ENCODE measurements at places on chromosomes 4 and X. TPM values are rescaled to one million over a fixed set of nuclear protein-coding genes. Genes with fewer than 3 reads are reported as not detected.

GRCh38 chrX:23901060-23901459 is 6.7 kb downstream of the APOO start:
- DNase-seq: no peak

- no peak for DNase-seq
Measured at GRCh38 chrX:109187473-109188168, 294.3 kb downstream of the GUCY2F start.

- DNase-seq: no peak
Measured at GRCh38 chrX:87895421-87895820, 377.8 kb downstream of the KLHL4 start.

- DNase-seq: no peak
Measured at GRCh38 chrX:7412840-7413239, 264.9 kb upstream of the PUDP start.

GRCh38 chr4:48025005-48025404 is 8.4 kb downstream of the NIPAL1 start:
- DNase-seq: no peak

GRCh38 chr4:89294573-89295269 is 12.9 kb downstream of the GPRIN3 start:
- DNase-seq: no peak

DNA sequence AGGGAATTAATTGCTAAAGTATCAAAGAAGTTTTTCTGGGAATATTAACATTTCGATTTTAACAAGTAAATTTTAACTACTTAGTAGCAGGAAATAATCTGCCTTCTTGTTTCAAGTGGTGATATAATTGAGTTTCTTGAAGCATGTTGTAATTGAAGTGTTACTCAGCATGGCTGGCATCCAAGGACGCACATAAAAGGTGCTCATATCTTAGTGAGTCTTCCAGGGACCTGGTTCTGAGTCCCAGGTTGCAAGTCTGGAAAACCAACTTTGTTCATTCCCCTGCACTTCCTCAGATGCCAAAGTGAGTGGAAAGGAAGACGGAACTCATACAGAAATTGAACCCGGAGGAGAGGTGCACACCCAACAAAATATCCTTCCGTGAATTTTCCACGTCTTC is 399.6 kb downstream of the NLGN4X start:
- DNase-seq: no peak

DNA sequence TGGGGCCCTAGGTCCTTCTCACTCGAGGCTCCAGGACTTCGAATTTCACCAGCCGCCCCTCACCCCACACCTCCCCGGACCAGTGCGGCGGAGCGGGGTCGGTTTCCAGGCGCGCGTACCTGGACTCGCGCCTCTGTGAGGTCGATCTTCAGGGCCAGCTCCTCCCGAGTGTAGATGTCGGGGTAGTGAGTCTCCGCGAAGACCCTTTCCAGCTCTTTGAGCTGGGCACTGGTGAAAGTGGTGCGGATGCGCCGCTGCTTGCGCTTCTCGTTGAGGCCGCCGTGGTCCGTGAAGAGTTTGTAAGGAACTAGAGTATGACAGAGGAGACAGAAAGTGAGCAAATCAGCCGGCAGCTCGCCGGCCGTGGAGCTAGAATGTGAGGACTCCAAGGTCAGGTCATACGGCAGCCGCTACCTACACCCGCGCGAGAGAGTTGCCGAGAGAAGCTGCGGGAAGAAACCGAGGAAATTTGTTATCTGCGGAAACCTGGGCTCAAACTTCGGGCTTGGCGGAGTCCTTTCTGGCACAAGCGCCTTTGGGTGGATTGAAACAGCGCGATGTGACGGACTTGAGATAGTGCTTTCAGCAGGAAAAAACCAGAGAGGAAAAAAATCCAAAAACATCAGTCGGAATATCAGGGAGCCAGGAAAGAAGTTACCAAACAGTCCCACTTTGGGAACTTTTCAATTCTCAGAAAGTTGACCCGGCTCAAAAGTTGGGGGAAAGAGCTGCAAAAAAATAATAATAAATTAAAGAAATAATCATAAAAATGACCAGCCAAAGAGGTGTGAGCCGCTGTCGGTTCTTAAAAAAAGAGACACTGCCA is 1.1 kb downstream of the PHOX2B start:
- no peak for DNase-seq

DNA sequence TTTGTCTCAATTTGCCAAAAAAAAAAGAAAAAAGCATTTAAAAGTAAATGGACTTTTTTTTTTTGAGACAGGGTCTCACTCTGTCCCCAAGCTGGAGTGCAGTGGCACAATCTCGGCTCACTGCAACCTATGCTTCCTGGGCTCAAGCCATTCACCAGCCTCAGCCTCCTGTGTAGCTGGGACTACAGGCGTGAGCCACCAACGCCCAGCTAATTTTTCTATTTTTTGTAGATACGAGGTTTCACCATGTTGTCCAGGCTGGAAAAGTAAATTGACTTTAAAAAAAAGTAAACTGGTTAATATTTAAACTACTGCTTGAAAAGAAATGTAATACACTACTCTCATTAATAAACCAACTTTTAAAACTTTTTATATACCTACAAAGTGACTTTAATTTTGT is 5.9 kb downstream of the AIFM1 start:
- no peak for DNase-seq

DNA sequence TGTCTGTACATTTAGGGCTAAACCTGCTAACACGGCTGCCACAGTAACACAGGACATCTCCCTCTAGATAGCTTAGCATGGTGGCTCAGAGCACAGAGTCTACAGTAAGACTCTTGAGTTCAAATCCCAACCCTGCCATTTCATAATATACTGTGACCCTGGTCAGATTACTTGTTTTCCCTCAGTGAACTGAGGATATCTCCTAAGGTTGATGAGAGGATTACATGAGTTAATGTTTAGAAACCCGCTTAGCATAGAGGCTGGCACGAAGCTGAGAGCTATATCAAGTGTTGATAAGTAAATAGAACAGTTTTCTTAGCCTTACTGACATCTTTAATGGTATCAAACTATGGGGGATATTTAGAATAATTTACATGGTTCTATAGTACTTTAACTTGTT is 37.2 kb downstream of the CASP3 start:
- DNase-seq: no peak

DNA sequence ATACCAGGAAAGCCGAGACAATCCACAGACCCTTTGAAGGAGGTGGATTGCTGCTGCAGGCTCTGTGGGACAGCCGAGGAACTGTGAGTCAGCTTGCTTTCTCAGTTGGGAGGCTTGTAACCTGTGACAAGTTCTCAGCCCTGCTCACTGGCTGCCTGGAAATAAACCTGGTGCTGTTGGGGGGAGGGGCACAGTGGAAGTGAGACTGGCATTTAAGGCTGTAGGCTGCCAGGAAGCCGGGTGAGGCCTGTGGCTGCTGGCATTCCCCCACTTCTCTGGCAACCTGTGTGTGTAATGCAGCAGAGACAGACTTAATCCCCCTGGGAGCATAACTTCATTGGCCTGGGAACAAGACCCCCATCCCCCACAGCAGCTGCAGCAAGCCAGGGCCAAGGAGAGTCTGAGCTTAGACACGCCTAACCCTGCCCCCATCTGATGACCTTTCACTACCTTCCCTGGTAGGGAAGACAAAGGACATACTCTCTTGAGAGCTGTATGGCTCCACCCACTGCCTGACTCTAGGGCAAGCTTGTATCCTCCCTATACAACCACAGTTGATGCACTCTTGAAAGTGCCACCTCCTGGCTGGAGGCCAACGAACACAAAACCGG is 64.1 kb downstream of the ALPK1 start:
- DNase-seq: no peak

- DNase-seq: no peak
Measured at GRCh38 chr4:1458581-1458980, 52.3 kb upstream of the NKX1-1 start.

DNA sequence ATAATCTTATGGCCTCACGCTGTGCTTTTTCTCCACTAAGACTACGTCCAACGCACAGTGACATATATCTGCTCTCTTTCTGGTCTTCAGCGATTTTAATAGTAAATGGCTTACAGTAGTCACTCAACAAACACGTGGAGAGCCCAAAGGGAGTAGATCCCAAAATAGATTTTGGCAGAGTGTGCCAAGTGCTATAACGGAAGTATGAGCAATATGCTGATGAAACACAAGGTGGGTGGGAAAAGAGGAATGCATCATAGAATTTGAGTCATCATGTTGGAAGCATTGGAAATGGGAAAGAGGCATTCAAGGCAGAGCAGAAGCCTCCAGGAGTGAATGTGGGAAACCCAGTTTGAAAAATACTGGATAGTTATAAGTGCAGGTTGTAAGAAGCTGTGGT is 129.1 kb upstream of the LDB2 start:
- DNase-seq: no peak

DNA sequence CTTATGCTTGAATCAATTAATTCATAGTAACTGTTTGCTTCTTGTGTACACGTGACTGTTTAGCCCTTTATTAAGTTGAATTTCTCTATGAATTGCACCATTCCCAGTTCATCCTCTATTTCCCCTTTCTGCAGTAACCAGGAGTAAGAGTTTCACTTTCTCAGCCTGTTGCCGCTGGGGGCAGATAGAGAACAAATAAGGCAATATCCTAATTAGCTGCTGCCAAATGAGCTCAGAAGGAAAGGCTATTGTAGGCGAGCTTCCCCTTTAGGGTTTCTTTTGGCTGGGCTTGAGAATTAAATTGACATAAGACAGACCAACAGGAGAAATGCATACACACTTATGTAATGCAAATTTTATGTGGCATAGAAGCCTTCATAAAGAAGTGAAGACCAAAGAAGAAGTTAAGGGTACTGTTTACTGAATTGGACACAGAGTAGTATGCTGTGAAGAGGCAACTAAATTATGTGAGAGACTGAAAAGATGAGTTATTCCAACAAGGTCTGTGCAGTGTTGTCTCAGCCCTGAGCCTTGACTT is 1594.7 kb downstream of the TECRL start:
- no peak for DNase-seq

DNA sequence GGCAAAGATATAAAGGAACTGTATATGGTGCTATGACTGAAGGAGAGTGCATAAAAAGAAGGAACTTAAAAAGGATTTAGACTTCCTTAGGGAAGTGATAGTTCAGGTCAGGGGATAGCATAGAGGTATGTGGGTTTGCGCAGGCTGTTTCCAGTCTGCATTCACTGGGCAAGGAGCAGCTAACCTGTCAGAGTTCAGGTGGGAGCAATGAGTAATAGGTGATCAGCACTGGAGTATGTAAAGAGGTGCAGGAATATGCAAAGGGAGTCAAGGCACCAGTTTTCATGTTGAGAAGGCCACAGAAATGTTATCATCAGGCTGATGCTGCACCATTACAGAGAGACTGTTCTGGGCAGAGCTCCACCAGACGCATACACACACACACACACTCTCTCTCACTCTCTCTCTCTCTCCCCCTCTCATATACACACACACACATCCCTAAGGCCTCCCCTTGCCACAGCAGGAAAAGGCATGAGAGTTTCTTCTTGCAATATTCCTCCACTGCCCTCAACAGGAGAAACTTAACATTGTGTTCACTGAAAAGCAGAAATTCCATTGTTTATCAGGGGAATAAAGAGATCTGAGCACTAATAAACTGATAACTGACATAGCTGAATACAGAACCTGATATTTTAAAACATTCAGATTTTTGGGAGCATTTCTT is 256.4 kb upstream of the GRID2 start:
- DNase-seq: no peak

GRCh38 chrX:1661048-1661921 is 46.4 kb downstream of the ASMT start:
- DNase-seq: peak; percentile 96

DNA sequence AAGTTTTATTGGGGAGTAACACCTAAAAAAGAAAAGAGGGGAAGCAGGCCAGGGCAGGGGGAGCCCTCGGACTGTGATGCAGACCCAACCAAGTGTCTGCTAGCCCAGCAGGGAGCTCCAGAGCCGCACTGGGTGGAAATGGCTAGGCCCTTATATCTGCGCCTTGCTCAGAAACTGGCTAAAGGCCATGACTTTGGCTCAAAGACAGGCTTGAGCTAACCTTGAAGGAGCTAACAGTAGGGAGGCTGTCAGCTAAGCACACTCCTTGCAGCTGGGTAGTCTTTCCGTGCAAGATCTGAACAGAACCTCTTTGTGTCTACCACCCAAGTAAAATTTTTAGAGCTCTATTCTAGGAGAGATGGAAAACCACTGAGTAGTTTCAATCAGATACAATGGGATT is 43.0 kb downstream of the SEPSECS start:
- DNase-seq: no peak

DNA sequence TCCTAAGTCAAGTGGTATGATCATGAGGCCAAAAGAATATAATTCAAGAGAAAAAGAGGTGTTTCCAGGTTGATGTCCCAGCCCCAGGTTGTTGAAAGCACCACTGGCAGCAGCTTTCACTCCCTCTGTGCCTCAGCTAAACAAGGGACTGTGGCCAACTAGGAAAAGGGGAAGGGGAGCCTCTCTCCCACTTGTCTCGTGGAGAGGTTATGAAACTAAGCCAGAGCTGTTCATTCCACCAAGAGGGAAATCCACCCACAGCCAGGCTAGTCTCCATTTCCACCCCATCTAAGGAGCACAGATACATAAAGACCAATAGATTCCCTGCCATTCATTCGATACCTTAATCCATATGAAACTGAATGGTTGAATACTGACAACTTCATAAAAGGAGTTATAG is 8.1 kb downstream of the ANXA5 start:
- DNase-seq: no peak

GRCh38 chr4:187075514-187075913 is 351.9 kb upstream of the FAT1 start:
- no peak for DNase-seq

GRCh38 chr4:88037447-88037846 is 30.0 kb downstream of the PKD2 start:
- no peak for DNase-seq

- no peak for DNase-seq
Measured at GRCh38 chr4:13097971-13098370, 386.2 kb downstream of the RAB28 start.

GRCh38 chr4:154485127-154485773 is 6.3 kb downstream of the DCHS2 start:
- DNase-seq: no peak

FOXP3 gene
- total RNA-seq: 19.1 TPM

TEX13B gene
- total RNA-seq: not detected

TNIP3 gene
- total RNA-seq: 1.2 TPM

TMSB15A gene
- 0.45 TPM for total RNA-seq

ERVMER34-1 gene
- total RNA-seq: not detected

GPR173 gene
- total RNA-seq: not detected

AVPR2 gene
- not detected for total RNA-seq

DNAAF6 gene
- not detected for total RNA-seq

IDH3G gene
- total RNA-seq: 64.8 TPM

Measured in activated CD4-positive, alpha-beta memory T cell treated with anti-CD3 and anti-CD28 coated beads, Interleukin-2, amount 10 ng/mL, durations not matched to agents 7 days and 5 days (primary cell).